GM12891 (cell line): ENCODE measurements at places on chromosomes 6 and 20.

- no peak for DNase-seq
Measured at GRCh38 chr6:33183071-33183683, 9.1 kb downstream of the COL11A2 start.

GRCh38 chr20:21981179-21981578, 275.7 kb downstream of the PAX1 start:
- no peak for DNase-seq

GRCh38 chr6:34574647-34575293, 18.6 kb upstream of the SPDEF start:
- no peak for DNase-seq

DNA sequence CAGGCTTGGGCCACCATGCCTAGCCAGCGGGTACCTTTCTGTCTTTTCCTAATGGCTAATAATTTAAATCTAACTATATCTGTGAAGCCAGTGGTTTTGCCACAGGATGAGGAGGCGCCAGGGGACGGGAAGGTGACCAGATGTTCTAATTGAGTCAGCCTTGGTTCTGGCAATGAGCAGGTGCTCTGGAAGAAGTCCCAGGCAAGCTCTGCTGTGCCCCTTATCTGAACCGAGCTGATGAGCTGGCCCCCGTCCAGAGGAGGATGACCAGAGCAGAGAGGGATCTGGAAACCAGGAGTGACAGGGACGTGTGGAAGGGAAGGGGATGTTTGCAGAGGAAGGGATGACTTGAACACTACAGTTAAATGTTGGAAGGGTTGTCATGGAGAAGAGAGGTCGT, 46.7 kb downstream of the SLC35D3 start:
- DNase-seq: no peak

- no peak for DNase-seq
Measured at GRCh38 chr6:107110200-107110599, 5.1 kb downstream of the BEND3 start.

DNA sequence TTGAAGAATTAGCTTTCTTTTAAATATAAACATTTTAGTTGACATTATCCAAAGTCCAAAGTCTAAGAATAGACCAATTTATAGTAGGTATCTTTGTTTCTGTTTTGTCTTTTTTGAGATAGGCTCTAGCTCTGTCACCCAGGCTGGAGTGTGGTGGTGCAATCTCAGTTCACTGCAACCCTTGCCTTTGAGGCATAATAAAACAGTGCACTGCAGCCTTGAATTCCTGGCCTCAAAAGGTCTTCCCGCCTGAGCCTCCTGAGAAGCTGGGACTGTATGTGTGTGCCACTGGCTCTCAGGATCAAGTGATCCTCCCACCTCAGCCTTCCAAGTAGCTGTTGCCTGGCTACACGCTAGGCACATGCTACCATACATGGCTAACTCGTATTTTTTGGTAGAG, 135.4 kb downstream of the REV3L start:
- DNase-seq: no peak

DNA sequence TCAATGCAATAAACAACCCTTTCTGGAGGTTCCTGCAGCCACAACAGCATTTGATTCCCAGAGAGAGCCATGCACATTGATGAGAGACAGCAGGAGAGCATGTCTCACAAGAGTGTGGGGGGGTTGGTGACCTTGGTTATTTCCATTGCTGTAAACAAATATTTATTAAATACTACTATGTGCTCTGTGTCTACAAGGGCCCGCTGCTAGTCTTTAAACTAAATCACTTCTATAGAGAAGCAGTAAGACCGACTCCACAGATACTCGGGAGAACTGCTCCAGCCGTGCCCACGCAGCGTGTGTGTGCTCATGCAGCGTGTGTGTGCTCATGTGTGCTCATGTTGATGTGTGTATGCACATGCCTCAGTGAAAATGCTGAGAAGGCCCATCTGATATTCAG, 82.7 kb upstream of the TRAF3IP2 start:
- no peak for DNase-seq

- no peak for DNase-seq
Measured at GRCh38 chr20:62059920-62060630, 5.6 kb downstream of the TAF4 start.

- no peak for DNase-seq
Measured at GRCh38 chr6:16396497-16397319, 158.3 kb downstream of the GMPR start.

DNA sequence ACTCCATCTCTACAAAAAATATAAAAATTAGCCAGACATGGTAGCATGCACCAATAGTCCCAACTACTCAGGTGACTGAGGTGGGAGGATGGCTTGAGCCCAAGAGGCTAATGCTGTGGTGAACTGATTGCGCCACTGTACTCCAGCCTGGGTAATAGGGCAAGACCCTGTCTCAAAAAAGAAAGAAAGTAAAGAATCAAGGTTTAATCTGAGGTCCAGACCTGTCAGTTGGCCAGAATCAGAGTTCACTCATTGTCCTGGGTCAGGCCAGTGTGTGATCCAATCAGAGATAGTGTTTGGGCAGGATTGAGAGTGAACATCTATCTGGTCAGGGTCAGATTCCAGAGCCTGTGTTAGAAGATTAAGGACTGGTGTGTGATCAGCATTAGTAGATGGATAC, 15.5 kb downstream of the TMEM63B start:
- DNase-seq: no peak

GRCh38 chr20:3901028-3901705, 12.0 kb downstream of the PANK2 start:
- no peak for DNase-seq

DNA sequence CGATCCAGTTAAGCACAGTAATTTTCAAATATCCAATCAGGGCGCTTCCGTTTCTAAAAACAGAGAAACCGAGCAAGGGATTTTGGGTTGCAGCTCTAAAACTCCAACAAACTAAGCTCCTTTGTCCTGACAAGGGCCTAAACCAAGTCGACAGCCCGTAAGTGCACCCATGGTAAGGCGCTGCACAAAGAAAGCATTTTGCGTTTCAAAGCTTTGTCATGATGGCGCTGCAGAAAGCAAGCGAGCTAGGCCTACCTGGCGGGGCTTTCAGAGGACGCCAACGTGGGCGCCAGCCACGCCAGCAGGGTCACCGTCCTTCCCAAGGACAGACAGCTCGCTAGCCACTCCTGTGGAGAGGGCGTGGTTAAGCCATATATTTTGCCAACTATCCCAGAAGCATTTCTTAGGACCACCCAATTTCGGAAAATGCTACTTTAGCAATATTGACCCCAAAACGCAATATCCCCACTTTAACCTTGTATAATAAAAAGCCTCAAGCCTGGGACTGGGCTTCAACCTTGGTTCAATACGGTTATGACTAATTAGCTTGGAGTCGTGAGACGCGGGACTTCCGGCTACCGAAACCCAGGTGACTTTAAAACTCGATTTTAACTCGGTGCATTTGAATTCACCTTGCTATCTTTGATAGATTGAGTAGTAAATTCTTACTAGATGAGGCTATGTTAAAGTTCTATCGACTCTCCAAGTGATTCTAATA, 53.8 kb downstream of the TRIM38 start:
- no peak for DNase-seq

GRCh38 chr6:119184008-119184648, 105.7 kb upstream of the FAM184A start:
- no peak for DNase-seq

- DNase-seq: no peak
Measured at GRCh38 chr6:2883673-2884072, 19.4 kb downstream of the SERPINB9 start.

GRCh38 chr6:153015094-153015640, 12.7 kb upstream of the MTRF1L start:
- DNase-seq: no peak

DNA sequence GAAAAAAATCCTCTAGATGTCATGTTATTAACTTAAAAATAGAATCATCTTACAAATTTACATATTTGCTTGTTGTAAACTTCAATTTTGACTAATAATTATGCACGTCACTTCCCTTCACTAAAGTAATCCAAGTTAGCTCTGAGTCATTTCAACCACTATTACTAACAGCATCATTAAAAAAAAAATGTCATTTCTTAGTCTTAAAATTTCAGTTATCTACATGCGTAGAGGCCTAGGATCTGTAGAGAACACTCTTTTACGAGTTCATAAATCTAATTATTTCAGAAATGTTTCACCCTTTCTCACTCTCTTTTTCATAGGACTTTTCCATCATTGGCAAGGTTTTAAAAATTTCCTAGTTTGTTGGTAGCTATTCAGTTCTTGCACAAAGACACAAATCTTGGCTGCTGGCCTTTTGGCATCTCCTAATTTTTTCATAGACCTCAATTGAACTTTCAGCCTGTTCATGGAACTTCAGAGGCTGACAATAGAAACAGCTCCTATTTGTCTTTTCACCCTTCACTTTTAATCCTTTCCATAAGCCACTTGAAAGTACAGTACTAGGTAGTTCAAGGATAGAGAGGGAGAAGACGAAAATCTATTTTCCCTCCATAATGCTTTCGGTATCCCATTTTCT, 61.5 kb downstream of the OGFRL1 start:
- DNase-seq: no peak

- no peak for DNase-seq
Measured at GRCh38 chr6:10205120-10205519, 209.8 kb downstream of the TFAP2A start.

DNA sequence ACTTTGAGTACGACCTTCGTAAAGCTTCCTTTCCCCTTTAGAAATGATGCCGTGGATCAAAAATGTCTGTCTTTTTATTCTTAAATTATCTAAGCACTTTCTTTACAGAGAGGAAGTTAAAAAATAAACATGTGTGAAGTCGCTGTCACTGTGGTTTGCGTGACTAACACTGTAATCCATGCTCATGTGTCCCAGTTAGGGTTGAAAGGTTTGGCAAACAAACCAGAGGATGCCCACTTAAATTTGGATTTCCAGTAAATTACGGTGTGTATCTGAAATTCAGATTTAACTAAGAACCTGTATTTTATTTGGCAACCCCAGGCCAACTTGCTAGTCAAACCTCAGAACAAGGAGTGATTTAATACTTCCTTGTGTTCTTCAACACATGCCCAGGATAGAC, 21.1 kb downstream of the HLA-DRB1 start:
- no peak for DNase-seq

DNA sequence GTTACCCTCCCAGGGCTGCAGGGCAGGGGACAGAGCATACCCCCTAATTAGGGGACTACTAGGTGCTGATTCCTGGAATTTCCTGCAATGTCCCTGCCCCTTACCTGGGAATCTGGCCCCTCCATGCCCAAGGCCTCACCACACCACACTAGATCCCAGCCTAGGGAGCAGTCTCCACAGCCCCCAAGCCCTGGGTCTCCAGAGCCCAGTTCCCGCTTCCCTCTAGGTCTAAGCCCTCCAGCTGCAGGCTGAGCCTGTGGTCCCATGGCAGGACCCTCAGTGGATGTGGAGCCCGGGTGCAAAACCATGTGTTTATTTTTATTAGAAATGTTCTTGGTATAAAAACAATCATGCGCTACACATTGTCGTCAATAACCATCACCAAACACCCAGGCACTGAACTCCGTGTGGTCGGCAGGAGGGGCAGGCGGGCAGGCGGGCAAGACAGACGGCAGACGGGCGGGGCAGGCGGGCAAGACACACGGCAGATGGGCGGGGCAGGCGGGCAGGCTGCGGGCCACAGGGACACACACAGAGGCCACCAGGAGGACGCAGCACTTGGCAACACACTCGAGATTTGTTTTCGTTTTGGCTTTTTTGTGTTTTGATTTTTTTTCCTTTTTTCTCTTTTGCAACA, 124.2 kb downstream of the GRM4 start:
- DNase-seq: no peak

GRCh38 chr6:27565839-27566779, 93.2 kb upstream of the ZNF184 start:
- DNase-seq: no peak

DNA sequence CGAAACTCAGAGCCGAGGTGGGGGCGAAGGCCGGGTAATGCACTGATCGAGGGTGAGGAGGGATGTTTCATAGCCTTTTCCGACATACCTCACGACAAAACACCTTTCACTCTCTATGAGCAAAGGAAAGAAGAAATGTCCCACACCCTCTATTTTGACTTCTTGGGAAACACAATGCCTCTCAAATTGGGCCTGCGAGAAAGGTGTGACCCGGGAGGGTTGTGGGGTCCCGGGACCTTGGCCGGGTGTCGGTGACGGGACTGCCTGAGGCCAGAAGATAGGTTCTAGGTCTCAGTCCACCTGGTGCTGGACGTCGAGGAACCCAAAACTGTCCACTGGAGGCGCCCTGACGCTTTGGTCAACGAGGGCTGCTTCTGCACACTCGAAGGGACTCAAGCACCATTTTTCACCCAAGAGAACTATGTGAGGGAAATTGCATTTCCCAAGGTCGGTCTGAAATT, 41.1 kb upstream of the OSTM1 start:
- DNase-seq: no peak

DNA sequence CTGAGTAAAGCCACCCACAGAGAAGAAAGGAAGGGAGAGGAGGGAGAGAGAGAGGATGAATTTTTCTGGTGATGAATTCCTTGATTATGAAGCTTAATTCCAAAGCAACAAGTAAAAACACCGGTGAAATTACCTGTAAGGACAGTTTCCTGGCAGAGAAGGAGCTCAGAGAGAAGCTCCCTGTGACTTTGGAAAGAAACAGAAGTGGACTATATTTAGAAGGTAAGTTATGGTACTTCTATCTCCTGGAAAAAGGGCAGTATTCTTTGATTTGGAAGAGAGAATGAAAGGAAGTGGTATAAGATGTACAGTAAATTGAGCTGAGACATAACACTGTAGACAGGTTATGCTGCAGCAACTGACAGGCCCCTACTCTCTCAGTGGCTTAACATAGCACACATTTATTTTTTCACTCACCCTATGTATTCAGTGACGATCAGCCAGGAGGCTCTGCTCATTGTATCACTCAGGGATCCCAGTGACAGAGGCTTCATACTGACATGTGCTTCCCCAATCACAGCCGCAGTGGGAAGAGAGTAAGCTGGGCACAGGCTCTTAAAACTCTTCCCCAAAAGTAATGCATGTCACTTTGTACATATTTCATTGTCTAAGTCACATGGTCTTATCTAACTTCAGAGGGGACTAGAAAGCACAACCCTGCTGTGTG, 349.5 kb downstream of the BTBD9 start:
- DNase-seq: no peak

DNA sequence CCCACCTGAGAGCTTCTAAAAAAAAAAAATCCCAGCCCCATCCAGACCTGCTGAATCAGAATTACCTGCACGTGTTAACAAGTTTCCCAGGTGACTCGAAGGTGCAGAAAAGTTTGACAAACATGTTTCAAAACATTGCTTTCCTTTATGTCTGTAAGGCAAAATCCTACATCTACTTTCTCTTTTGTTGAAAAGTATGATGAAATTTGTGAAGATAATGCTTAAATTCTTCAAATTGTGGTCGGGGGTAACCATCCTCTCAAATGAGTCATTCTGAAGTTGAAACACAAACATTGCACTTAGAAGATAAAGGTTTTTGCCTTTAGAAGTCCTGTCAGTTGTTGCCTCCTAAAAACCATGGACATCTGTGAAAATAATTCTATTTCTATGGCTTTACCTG, 429.7 kb downstream of the EPHA7 start:
- DNase-seq: no peak

- DNase-seq: no peak
Measured at GRCh38 chr6:127877231-127877630, 23.6 kb downstream of the THEMIS start.
